ENCODE measurements at places on chromosomes 11 and 22.
A peak's percentile ranks its signal among the peaks of the same experiment; 100 is the strongest.

- no peak for DNase-seq
Observed at GRCh38 chr11:1826552-1827094, 8.2 kb upstream of the SYT8 start.

GRCh38 chr22:49767355-49768062 is 60.2 kb downstream of the BRD1 start:
- peak; percentile 69 for DNase-seq

GRCh38 chr11:2452321-2453012 is 7.7 kb downstream of the KCNQ1 start:
- no peak for DNase-seq

GRCh38 chr11:7609521-7609920 is 63.8 kb downstream of the CYB5R2 start:
- DNase-seq: no peak

DNA sequence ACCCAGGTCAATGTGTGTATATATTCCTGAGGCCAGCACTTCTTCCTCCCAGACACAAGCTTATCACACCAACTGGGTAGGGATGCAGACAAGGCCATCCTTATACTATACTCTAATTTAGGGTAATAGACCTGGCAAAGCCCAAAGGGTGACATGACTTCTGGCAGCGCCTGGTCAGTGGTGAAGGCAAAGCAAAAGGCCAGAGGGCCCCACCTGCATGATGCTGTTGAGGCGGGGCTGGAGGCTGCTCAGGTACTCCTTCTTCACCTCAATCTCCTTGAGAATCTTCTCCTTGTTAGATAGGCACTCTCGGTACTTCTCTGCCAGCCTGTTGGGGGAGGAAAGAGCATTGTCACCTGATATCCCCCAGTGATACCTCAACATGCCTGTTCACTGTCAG is 17.1 kb downstream of the THOC5 start:
- DNase-seq: no peak

GRCh38 chr11:103636232-103636631 is 400.2 kb upstream of the DDI1 start:
- DNase-seq: no peak

DNA sequence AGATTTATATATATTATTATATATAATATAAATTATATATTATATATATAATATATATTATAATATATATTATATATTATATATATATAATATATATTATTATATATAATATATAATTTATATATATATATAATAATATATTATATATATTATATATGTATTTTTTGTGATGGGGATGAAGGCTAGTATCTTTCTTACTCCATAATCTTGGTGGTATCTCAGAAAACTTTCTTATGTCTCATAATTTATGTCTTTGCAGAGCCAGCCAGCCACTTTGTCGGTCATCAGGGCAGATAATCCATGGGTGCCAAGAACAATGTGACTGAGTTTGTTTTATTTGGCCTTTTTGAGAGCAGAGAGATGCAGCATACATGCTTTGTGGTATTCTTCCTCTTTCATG is at the start of gene OR4S1:
TSS of gene OR4S1 (plus strand) at position 301 of the 400 bp plus-strand sequence. CDS start at position 301, 0 bp downstream.
- DNase-seq: no peak

- DNase-seq: no peak
Observed at GRCh38 chr22:45083659-45084305, 74.0 kb upstream of the PHF21B start.

- no peak for DNase-seq
Observed at GRCh38 chr11:104529906-104530305, 366.0 kb upstream of the PDGFD start.

- no peak for DNase-seq
Observed at GRCh38 chr22:18075101-18075719, 2.6 kb upstream of the PEX26 start.

DNA sequence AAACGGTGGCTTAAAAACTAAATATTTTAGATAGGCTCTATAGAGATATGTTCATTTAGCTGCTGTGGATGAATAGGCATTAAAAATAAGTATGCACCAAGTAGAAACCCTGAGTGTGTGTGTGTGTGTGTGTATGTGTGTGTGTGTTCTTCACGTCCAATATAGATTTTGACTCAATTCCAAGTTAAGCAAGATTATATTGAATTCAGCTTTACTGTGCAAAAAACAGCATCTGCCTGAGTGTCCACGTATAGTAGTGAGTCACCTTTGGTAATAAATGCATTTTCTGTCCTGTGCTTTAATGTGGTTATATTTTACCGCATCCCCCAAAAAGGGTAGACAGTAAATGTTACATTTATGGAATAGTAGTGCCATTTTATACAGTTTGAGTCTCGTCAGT is 71.2 kb downstream of the PDHX start:
- no peak for DNase-seq

GRCh38 chr11:61357233-61357893 is 4.3 kb downstream of the CYB561A3 start:
- DNase-seq: peak; percentile 11

- peak; percentile 59 for DNase-seq
Observed at GRCh38 chr11:10823152-10823579, 14.4 kb upstream of the EIF4G2 start.

DNA sequence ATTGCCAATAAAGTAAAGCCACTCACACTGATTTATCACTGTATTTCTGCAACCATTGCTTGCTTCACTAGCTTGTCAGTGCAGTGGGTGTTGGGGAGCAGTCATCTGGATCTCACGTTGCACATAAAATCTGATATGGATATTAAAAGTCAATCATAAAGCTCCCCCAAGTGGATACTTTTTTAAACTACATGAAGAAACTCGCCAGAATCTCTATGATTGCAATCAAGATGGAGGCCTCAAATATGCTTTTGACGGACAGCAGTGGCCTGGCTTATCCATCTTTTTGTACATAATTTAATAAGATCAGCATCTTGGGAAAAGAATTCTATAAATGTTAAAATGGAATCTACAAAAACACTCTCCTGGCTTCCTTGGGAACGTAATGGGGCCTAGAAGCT is 137.7 kb downstream of the WT1 start:
- peak; percentile 50 for DNase-seq

DNA sequence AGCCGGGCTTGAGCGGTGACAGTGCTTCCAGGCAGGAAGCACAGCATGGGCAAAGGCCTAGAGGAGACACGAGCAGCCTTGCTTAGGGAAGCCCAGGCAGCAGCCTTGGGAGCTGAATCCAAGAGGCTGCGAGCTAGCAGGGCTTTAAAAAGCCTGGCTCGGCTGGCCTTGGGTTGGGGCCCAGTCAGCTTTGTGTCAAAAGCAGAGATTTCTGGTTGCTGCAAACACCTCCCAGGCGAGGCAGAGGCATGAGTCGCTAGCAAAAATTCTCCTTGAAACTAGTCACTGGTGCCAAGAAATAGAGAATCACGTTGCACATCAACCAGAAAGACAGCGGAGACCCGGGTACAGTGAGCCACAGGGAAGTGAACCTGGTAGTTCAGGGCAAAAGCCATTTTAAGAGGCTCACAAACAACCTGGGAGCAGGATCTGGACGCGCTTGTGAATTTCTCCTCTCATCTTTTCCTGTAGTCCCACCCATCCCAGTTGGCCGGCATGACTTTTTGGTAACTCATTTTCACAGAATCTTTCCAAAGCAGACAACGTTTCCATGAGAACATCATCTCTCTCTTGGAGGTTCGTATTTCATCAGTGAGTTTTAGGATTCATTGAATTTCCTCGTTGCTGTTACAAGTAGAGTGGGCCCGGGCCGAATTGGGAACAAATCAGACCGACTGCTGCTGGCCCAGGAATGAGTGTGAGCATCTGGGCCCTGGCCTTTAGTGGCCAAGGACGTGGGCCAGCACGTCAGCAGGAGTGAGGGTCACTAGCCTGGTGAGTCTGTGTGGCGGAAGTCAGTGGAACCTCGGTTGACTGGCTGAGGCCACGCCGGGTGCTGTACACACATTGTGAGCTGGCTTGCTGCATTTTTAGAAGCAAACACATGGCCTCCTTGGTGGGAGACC is 16.4 kb upstream of the FGF4 start:
- DNase-seq: no peak

DNA sequence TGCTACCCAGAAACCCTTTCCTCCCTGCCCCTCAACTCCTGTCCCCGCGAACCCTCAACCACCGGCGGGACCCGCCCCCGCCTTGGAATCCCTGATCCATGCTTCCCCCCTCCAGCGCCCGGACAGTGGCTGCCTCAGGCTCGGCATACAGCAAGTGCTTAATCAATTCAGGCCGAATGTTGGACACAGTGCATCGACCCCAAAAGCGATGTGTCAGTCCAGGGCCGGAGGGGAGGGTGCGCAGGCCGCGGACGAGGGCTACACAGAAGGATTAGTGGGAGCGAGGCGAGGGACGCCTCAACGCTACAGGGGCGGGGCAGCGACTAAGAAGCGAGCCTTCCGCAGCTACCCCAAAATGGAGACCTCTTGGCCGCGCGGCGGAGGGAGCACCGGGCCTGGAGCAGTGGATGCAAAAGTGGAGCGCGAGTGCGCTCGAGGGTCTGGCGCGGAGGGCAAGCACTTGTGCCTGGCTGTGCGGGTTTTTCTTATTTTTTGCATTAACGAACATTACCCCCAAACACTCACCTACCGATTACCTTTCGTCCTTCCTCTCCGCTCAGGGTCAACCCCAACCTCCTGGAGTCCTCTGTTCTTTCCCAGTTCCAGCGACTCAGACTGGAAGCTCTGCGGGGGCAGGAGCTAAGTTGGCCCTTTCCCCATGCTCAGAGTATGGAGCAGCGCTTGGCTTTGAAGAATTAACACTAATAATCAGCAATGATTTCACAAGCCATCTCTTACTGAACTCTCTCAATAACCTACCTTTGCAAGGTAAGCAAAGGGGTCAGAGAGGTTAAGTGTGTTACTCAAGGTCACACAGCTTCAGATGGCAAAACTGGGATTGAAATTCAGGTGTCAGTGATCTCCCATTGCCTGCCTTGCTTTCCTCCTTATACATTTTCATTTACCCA is 30.0 kb upstream of the WNT11 start:
- peak; percentile 74 for DNase-seq

DNA sequence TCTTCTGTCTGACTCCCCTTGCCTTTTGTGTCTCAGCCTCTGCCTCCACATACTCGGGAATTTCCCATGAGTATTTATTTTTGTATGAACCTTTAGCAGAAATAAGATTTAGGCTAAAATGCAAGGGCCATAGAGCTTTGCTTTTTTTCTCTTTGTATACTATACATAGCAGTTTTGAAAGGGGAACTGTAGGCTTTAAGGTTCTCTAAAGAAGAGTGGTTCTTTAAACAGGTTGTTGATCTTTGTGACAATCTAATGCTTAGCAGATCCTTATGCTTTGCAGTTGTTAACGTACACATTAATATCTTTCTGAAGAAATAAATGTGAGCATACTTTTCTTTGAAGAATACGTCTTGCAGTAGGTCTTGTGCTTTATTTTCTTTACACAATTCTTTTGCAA is 35.0 kb downstream of the TBCEL start:
- no peak for DNase-seq
